ENCODE measurements at places on chromosomes 3 and 15.
A peak's percentile ranks its signal among the peaks of the same experiment; 100 is the strongest.

GRCh38 chr3:3666664-3667063 lies 132.6 kb upstream of the LRRN1 start:
- no peak for DNase-seq

DNA sequence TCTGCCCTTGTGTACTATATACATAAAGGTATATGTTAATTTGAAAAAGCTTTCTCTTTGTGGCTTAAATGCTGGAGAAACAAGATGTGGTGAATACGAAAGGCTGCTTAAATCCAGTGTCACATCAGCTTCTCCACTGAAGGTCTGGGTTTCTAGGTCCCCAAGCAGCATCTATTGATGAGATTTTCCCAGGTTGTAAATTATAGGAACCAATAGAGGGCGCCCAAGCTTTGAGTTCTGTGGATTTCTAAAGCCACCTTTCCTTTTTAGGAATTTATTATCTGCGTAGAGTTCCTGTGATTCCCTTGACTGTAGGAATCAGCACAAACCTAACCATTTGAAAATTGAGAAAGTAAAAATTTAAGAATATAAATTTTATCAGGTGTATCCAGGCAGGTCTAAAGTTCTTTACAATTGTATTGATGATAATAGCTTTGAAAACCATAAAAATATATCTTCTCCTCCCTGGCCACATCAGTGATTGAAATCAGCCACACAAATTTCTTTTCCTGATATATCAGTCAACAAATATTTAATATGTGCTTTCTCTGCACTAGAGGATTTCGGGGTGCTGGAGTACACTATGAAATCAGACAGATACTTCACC lies 88.3 kb upstream of the ADAMTSL3 start:
- DNase-seq: peak; percentile 23

DNA sequence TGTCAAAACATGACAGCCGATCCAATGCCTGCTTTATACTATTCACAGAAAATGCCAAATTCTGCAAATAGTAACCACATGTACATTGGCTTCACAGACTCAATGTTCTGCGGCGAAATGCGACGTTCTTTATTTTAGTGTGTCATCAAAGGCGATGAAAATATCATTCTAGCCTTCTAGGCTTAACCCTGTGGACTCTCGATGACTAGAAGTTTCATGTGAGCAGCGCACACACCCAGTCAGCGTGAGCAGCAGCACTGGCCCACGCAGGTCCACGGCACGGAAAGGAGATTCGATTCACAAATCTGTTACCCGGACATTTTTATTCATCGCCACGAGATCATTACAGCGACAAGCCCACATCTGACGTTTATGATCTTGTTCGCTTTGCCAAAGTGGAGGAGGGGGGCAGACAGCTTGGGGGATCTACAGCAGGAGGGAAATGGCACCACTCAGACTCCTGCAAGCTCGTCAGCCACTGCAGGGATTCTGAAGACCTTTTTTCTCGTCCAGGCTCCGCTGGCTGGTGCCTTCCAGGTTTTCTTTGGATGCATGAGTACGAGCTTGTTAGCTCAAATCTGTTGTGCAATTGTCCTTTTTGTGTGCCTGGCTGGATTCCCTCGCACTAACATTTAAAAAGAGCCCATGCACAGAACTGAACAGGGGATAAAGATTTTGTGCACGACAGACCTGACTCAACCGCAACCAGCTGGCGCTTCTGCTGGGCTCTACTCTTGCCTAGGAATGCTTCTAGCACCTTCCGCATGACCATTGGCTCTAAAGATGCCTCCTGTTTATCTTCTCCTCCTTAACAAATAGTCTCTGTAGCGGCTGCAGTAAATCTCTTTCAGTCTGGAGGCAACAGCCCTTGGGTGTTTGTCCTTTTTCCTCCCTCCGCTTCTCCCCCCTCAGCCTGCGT lies 938.4 kb downstream of the MCTP2 start:
- DNase-seq: peak; percentile 11

DNA sequence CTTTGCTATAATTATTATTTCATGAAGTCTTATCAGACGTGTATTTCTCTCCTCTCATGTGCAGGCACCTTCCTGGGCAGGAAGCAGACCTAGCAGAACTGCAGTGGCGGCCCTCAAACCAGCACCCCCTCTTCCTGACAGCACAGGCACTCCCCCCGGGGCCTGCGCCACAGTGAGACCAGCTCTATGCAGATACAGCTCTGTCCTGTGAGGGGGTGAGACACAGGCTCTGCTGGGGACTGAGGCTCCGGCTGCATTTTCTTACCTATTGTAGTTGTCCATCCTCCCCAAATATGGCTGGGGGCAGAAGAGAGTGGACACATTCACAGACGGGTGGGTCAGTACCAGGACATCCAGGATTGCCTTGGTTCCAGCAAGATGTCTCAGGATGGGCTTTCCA lies 5.0 kb downstream of the CISH start:
- DNase-seq: no peak

DNA sequence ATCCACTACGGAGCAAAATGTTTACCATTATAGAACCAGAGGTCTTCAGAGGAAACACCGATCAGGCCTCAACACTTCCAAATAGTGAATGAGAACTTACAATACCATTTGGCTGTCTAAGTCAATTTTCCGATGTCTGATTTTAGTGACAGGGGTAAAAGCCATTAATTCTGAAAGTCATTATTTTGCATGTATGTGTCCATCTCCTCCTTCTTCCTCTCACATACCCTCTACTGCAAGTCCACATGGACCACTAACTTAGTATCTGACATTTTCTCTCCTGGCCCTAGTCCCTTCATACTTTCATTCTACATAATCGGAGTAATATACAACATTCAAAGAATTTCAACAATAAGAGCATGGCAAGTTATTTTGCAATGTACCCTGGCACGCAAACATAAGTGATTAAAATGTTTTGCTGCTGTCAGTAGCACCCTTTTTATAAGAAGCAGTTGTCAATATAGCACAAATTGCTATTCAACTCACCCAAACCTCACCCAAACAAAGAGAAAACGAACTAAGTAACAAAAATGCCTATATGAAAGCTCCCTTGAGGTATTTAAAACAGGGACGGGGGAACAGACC lies 1.9 kb downstream of the TOP2B start:
- no peak for DNase-seq

DNA sequence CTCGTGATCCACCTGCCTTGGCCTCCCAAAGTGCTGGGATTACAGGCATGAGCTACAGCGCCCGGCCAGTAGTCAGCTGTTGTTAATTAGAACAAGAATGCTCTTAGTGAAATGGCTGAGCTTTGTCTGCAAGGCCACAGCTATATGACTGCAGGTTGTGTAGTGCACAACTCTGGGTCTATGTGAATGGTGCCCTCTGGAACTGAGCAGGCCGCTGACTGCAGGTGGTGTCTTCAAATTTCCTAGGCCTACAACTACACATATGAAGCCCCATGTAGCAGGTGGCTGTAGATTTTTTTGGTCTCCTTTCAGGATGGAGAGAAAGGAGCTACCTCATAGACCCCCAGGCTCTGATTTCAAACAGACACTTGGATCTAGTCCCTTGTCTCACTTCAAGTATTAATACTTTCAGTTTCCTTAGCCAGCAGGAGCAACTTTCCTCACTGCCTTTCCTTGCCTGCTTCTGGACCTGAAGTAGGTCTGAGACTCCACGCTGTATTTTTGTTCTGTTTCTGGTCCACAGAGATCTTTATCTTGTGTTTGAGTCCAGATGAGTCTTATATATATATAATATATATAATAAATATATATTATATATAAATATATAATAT lies 86.9 kb downstream of the C3orf80 start:
- no peak for DNase-seq

DNA sequence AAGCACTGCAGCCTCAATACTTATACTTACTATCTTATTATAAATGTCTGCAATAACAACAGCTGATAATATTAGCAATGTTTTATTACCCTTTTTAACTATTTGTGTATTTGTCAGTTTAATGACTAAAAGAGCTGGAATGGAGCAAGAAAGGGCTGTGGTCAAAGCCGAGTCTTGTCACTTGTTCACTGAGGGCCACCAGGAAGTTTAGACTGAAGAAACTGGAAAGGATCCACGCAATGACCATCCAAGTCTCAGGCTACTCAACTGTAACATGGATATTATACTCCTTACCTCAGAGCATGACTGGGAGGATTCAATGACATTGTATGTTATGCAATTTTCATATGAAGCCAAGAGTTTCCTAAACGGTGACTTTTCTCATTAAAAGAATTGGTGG lies 90.4 kb downstream of the TJP1 start:
- DNase-seq: no peak

GRCh38 chr15:34079904-34080303 lies 21.8 kb downstream of the EMC7 start:
- no peak for DNase-seq

DNA sequence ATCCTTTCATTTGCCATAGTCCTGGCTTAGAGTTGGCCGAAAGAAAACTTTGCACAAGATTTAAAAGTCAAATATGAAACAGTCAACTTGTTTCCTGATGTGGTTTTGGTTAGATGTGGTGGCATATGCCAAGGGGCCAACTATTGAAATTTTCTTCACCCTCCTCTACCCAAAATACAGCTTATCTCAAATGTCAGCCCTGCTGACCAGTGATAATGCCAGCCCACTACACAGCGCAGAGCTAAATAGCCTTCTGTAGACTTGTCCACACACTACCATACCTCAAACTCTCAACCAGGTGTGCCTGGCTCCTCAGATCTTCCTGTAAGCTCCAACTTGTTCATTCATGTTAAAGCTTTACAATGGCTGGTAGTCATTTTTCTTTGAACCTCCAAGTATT lies 368.5 kb upstream of the STAC start:
- no peak for DNase-seq

GRCh38 chr15:29135702-29136646 lies 133.6 kb downstream of the NSMCE3 start:
- DNase-seq: no peak

DNA sequence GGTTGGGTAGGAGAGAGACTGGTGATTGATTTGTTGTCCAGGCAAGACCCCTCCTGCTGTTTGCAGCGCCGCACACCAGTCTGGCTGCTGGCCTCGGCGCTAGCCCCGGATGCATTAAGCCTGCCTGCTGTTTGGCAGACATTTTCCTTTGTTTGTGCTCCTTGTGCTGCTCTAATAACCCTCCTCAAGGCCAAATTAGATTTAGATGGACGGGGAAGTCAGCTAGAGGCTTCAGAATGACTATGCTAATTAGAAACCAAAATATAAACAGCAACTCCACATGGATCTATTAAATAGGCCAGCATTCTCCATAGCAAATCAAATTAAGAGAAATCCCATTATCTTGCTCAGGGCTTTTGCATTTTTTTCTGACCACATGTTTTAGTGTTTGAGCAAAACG lies 445.2 kb downstream of the SQOR start:
- peak; percentile 54 for DNase-seq

Measured in nephron progenitor cell (in vitro differentiated cells).